Nucleus accumbens (tissue), 56 donors: ENCODE measurements at places on chromosomes 12 and 14.

DNA sequence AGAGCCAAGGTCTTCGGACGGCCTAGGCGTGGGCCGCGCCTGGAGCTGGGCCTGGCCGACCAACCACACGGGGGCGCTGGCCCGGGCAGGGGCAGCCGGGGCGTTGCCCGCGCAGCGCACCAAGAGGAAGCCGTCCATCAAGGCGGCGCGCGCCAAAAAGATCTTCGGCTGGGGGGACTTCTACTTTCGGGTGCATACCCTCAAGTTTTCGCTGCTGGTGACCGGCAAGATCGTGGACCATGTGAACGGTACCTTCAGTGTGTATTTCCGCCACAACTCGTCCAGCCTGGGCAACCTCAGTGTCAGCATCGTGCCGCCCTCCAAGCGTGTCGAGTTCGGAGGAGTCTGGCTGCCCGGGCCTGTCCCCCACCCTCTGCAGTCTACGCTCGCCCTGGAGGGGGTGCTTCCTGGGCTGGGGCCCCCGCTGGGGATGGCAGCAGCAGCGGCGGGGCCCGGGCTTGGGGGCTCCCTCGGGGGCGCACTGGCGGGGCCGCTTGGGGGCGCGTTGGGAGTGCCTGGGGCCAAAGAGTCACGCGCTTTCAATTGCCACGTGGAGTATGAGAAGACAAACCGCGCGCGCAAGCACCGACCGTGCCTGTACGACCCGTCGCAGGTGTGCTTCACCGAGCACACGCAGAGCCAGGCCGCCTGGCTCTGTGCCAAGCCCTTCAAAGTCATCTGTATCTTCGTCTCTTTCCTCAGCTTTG is 4.4 kb upstream of the SHMT2 start:
- DNase-seq, result no peak

- no peak for DNase-seq
Observed at GRCh38 chr12:85191-85666, 18.7 kb downstream of the IQSEC3 start.

DNA sequence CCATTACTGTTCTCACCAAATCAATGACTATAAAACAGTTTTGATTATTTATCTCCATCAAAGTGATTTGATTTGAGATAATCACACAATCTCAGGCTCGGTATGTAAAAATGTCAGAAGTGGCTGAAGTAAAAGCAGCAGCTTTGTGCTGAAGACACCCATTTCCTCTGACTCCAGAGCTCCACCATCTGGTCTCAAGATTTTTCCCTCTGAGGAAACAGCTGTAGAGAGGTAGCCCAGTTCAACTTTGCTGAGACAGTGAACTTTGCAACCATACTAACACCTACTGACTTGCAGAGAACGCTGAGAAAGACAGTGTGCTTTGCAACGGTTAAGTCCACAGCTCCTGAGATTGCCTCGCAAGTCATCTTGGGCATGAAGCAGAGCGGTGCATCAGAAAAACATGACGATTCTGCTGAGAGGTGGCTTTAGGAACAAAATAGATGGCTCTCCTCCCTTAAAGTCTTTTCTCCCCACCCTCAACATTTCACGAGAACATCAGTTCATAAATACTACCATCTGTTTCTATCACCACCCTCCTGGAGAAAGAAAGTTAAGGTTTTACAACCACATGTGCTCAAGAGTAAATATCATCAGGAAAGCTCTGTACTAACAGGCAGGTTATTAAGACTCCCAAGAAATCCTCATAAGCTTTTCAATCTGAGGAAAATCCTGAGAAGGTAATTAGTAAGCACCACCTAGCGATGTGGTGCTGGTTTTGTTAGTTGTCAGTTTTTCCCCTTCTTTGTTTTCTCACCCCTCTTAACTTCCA is 34.8 kb downstream of the HIGD1C start:
- DNase-seq, result no peak

GRCh38 chr14:57008534-57008933 is 198.3 kb upstream of the OTX2 start:
- no peak for DNase-seq

DNA sequence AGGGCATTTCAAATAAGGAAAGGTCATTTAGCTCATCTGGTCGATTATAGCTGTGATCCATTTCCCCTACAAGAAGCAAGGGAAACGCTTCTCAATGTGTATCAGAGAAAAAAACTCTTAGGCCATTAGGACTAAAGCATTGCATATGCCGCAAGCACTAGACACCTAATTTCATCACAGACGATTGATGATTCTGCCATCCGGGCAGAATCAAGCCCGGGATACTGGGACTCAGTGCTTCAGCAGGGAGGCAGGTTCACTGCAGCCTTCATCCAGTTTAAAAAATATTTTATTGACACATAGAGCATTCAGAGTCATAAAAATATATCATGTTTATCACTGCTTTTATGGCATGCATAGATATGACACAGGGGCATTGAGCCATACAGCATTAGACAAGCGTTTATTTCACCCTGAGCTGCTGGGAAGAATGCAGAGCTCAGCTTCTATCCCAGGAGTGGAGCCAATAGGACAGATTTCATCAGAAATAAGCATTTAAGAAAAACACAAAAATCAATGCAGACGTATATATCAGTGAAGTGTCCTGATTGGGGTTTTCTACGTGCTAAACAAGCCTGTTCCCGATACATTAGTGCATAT is 806.9 kb downstream of the GALC start:
- DNase-seq, result no peak

- no peak for DNase-seq
Observed at GRCh38 chr14:106208794-106209193, 682.4 kb downstream of the TMEM121 start.

GRCh38 chr12:54128416-54128815 is 60.4 kb downstream of the SMUG1 start:
- DNase-seq, result no peak

- DNase-seq, result no peak
Observed at GRCh38 chr12:121240062-121240420, 30.1 kb downstream of the P2RX4 start.

GRCh38 chr12:52144512-52145227 is 47.1 kb downstream of the KRT80 start:
- DNase-seq, result no peak

DNA sequence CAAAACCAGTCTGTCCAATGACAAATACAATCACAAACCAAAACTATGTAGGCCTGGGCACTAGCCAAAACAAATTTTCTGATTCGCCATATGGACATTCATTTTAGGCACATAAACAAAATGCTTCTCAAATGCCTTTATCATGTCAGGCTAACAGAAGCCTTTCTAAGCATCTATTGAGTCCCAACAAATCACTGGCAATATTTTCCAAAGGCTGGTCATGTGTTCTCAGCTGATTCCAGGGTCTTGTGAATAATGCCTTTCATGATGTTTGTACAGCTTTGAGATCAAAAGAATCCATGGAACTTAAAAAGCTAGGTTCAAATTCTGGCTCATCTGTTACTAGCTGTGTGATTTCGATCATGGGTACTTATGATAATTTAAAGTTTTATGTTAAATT is 16.1 kb downstream of the FSCB start:
- DNase-seq, result no peak

DNA sequence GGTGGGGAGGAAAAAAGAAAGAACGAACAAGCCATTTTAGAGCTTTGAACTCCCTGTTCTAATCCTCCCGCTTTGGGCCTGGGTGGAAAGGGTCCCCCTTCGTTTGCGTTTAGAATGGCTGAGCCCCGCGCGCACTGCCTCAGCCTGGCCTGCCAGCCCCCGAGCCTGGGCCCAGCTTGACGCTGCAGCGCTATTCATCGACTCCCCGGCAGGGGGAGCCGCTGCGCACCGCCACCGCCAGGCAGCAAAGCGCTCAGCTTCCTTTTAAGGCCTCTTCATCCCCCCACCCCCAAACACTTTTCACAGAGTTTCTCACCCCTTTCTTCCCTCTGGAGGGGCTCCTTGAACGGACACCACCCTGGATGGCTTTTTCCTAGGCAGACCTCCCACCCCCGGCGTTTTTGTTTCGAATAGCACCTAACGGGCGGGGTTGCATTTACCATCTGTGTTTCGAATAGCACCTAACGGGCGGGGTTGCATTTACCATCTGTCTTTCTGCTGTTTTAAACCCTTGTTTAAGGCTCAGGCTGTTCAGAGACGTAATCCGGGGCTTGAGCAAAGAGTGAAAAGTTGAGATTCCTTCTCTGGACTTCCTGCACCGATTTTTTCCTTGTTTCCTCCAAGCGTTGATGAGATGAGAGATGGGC is 56.4 kb upstream of the PIWIL1 start:
- no peak for DNase-seq

GRCh38 chr12:42862055-42862454 is 272.5 kb upstream of the PRICKLE1 start:
- DNase-seq, result no peak

DNA sequence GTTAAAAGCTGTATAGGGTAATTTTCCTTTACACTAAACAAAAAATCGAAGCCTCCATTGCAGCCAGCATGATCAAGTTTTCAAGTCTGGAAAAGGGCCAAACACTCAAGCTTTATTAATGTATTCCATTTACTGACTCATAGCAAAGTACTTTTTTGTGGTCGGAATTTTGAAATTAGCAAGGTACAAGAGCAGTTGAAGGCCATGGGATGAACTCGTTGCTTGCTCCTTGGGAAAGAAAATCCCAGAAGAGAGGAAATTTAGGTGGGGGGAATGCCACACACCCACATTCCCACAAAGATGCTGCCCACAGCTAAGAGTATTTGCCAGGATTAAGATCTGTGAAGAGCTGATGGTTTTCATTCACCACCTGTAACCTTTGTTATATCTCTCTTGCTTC is 333.7 kb downstream of the EGLN3 start:
- DNase-seq, result no peak

DNA sequence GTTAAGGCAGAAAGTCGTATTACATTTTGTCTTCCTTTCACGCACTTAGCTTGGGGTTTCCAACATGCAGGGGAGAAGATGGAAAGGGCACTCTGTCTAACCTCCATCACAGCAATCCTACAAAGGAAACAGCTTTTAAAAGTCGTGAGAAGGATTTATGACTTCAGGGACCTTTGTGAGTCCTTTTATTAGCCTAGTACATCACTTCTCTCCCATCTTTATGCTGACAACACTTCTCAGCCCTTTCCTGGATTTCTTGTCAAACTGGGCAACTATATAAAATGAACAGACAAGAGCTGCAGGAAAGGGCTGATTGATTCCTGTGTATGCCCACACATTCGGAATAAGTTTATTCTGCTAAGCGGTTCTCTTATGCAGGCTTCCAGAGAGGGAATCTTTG is 159.0 kb downstream of the DERA start:
- no peak for DNase-seq

- DNase-seq, result no peak
Observed at GRCh38 chr12:51686727-51687126, 95.7 kb downstream of the SCN8A start.

GRCh38 chr12:111330800-111331752 is 37.8 kb downstream of the PHETA1 start:
- DNase-seq, result no peak

DNA sequence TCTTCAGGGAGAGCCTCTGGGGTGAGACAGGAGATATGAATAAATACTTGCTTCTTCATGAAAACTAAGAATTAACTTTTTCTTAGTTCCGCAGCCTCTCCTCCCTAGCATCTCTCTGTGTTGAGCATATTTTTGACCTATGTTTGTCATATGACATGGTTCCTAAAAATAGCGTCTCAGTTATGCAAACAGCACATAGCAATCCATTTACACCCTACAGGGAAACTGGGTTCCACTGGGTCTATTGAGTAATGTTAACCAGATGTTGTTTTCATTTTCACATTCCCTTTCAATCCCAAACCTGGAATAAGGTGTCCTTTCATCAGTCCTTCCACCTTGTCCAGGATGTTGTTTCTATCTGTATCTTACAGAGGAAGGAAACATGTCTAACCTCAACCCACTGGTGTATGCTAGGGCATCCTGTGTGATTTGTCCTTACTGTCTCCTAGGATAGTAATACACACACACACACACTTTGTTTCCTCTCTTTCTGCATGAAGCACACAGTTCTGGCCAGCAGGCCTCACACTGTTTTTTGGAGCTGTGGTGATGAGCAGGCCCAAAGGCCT is 1543.5 kb downstream of the AACS start:
- DNase-seq, result no peak

DNA sequence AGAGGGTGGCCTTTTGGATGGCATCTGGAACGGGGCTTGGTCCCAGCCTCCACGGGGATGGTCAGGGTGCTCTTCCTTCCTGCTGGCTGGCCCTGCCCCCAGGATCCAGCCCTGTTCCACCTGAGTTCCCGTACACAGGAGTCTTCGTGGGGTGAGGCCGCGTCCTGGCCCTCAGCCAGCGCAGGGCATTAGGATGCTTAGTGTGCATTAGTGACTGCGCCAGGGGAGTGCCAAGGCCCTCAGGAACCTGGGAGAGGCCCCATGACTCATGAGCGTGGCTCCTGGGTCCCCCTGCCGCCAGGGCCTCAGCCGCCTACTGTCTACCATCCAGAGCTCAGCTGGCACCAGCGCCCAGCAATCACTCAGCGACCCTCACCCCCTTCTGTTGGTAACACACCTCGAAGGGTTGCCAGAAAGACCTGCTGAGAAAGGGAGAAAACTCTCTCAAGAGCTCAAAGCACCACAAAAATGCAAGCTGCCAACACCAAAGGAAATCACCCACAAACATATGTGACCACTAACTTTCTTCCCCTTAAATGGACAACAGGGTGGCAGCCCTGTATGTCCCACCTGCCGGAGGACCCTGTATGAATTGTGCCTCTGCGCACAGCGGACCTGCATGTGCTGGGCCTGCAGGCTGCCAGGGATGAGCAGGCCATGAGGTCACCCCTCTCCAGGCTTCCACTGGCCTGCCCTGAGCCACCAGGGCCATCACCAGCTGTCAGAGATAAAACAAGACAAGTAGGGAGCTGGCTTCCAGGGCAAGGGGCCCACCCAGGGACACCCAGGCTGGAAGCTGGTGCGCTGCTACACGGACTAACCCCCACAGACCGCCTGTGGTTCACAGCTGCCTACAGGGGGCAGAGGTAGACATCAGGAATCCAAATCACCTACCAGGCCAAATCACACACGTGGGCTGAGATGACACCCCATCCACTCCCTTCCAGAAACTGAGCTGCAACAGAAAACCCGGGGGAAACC is 28.7 kb downstream of the CCDC85C start:
- no peak for DNase-seq

- no peak for DNase-seq
Observed at GRCh38 chr12:109497675-109498074, 20.2 kb downstream of the UBE3B start.

DNA sequence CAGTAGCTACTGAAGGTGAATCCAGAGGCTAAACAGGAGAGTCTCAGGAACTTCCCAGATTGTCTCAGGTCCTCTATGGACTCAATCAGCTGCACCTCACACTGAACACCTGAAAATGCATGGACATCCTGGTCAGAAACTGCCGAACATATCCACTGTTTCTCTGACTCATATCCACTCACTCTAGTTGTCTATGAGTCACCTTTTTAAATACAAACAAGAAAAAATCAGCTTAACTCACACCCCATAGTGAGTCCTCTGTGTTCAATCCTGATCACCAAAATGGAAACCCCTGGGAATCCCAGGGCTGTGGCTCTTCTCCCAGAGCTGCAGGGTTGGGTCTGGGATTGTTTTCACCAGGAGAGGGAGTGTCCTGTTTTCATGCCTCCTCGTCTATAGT is 556.7 kb downstream of the TMEM121 start:
- no peak for DNase-seq

DNA sequence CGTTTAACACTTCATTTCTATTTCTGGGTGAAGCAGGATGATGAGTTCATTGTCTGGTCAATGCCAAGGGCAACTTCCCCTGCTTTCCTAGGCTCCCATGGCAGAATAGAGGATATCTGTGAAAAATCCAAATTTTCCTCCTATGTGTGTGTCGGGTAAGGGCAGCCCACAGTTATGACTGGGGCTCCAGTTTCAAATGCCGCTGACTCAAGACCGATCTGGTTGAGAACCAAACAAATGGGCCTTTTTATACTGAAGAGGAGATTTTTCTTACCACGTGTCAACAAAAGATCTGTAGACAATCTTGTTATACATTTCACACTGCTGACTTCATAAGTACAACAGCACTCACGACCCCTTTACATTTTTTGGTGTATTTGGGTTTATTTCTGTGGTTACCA is 120.8 kb downstream of the CHST11 start:
- no peak for DNase-seq
